Neural progenitor cell (in vitro differentiated cells): ENCODE measurements at places on chromosomes 1 and 21.
A peak's percentile ranks its signal among the peaks of the same experiment; 100 is the strongest.

DNA sequence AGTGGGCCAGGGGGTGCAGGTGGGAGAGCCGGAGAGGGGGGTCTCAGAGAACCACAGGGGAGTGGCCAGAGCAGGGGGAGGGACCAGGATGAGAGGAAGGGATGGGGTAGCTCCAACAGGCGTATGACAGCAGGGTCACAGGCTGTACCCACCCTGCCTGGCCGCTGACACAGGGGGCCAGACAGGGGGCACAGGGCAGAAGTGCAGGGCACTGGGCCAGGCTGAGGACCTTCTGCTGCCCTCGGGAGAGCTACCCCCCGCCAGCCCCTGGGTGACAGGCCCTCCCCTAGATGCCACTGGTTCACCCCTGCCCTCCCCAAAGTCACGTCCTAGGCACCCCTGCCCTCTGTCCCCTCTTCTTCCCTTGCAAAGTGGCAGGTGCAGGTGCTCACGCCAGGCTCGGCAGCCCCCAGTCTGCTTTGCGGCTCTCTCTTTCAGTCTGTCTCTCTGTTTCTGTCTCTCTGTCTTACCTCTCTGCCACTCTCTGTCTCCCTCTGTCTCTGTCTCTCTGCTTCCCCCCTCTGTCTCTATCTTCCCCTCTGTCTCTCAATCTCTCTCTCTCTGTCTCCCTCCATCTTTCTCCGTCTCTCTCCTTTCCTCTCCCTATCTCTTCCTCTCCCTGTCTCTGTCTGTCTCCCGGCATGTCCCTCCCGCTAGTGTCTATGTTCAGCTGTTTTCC lies 48.5 kb downstream of the WNT9A start:
- no peak for DNase-seq

DNA sequence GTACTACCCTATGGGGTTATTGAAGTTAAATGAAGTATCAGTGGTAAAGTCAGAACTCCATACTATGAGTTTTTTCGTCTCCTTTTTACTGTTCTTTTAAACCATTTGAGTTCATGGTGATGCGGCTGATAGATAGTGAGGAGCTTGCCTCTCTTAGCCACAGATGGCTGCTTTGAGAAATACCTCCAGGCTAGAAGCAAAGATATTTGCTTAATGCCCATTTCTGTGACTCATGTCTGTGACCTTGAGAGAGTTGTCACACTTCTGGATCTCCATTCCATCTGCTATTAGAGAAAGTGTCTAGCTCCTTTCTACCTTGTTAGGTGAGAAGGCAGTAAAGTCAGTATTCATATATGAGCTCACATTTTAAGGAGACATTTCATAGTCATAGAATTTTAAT lies 89.5 kb upstream of the PLXNA2 start:
- DNase-seq = no peak

GRCh38 chr1:67441183-67441582 lies 11.0 kb upstream of the SERBP1 start:
- no peak for DNase-seq

DNA sequence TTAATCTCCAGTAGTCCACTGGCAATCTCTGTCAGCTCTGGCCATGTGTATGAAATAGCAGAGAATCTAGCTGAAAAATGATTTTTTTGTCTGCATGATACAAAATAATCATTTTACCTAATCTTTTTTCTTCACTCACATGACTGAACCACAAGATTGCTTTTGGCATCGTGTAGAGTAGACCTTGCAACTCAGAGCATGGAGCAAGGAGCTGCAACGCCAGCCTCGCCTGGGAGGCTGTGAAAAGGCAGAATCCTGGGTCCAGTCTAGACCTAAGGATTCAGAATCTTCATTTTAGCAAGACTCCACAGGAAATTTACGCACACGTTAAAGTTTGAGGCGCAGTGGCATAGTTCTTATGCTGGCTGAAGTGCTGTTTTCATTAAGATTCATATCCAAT lies 40.2 kb downstream of the TOMM20 start:
- no peak for DNase-seq

- DNase-seq = peak; percentile 78
Observed at GRCh38 chr1:229694053-229694693, 68.1 kb downstream of the URB2 start.

DNA sequence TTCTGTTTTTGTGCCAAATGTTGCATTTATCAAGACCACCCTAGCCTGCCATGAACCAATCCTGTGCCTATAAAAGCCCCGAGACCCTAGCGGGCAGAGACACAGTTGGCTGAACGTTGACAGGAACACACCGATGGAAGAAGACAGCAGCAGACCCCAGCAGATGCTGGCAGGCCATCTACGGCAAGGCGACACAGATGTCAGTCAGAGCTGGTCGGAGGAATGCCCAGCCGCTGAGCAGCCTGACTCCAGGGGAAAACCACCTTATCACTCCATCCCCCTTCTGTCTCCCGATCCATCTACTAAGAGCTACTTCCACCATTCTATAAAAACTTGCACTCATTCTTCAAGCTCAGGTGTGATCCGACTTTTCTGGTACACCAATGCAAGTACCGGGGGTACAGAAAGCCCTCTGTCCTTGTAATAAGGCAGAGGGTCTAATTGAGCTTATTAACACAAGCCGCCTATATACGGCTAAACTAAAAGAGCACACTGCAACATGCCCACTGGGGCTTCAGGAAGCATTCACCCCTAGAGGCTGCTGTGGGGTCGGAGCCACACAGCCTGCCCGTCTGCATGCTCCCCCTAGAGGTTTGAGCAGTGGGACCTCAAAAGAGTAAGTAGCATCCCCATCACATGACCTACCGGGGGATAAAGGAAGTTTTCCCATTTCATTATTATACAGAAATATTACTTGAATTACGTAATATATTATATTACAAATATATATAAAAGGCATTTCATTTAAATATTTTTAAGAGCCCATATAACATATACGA lies 1156.3 kb upstream of the B3GALT2 start:
- peak; percentile 68 for DNase-seq

GRCh38 chr21:45355573-45355972 lies 49.4 kb upstream of the COL18A1 start:
- no peak for DNase-seq
